ENCODE measurements at places on chromosomes 5 and 9.

DNA sequence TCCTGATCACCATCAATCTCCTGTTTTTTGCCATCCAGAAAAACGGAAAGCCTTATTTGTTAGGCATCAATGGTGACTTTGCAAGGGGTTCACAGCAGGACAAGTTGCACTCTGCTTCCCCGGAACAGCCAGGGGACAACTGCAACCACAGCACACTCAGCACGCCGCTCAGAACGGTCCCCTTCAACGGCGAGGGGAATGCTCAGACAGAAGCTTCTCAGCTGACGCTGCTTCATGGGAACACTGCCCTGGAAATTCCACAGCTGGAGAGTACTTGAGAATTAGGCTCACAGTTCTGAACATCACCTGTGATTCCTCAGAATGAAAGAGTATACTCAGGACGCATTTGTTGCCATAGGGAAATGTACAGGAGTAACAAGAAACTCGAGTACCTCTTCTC, 40.1 kb upstream of the PLPP6 start:
- DNase-seq: no peak

GRCh38 chr9:114314256-114314867, 8.5 kb upstream of the ORM1 start:
- DNase-seq: no peak

- no peak for DNase-seq
Observed at GRCh38 chr9:100397529-100398266, 29.2 kb upstream of the MSANTD3 start.

DNA sequence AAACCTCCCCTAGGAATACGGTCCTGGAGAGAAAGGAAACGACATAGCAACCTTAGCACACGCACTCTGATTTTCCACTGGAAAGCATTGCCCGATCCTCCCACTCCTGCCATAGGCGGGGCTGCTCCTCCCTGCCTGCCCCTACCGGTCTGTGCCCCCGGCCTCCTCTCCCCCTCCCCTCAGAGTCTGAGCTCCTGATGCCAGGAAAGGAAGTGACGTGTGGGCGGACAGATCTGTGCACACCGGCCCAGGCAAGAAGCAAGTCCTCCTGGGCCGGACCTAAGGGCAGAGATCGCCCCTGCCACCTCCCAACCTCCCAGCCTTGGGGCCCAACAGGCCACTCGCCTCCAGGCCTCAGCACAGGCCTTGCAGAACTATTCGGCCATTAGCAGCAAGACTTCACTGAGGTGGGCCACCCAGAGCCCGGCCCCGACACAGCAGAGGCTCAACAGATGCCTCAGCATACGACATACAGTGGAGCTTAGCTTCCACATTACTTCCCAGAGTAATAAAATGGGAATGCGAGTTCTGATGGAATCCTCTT, 7.2 kb downstream of the NINJ1 start:
- no peak for DNase-seq

DNA sequence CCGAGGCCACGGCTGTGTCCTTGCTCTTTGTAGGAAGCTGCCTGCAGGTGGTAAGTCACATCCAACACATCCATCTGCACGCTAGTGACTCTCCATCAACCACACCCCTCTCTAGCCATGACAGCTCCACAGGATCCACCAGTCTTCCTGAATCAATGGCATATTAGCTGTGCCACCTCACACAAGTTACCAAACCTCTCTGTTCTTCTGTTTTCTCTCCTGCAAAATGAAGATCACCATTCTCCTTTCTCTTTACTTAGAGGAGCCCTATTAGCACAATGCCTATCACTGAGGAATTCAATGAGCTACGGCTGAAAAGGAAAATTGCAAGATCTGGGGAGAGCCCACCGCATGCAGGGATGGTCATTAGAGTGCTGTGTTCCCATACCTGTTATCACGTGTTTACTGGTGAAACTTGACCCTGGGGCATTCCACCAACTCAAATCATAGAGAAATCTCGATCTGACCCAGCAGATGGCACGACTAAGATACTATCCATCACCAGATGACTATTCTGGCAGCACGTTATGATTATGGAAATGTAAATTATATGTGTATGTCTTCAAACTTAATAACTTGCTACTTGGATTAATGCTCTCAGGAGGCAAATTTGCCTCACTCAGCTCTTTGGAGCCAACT, 20.9 kb downstream of the WHRN start:
- DNase-seq: no peak

- DNase-seq: no peak
Observed at GRCh38 chr5:151682240-151682639, 4.5 kb downstream of the SPARC start.

DNA sequence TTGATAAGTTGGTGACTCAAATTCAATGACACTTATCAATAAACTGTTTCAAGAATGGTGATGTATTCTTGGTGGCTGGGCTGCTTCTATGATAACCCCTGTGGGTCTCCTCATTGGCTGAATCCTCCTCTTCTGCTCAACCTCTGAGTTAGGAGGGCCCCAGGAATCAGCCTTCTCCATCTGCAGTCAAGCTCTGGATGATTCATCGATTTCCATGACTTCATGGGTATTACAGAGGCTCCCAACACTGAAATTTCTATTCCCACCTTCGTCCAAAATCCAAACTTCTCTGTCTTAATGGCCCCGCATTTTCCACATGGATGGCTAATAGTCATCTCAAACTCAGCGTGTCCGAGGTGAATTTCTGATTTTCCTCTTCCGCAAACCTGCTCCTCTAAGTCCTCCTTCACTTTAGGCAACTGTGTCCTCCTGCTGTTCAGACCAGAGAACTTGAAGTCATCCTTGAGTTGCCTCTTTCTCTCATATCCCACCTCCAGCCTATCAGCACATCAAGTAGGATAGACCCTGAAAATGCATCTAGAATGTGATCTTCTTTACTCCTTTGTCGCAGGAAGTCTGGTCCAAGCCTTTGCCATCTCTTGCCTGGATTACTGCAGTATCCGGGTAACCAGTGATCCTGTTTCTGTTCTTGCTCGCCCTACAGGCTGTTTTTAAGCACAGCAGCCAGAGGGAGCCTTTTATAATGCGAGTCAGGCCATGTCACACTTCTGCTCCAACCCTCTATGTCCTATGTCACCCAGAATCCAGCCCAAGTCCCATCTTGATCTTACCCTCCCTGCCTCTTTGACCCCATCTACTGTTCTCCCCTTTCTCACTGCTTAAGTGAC, 41.4 kb upstream of the IL7R start:
- no peak for DNase-seq

DNA sequence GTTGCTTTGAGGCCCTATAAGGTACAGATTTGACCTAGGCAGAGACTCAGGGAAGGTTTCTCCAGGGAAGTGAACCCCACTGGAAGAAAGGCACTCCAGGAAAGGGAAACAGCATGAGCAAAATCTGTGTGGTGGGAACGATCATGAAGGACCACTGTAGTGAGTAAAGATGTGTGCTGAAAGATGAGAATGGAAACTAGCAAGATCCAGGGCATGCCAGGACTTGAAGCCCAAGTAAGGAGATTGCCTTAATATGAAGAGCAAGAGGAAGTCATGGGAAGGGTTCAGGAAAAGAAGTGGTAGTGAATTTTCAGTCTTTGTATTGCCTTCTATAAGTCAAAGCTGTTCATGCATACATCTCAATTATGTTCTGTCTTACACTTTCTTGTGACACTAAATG, 55.2 kb upstream of the SLIT3 start:
- DNase-seq: no peak

DNA sequence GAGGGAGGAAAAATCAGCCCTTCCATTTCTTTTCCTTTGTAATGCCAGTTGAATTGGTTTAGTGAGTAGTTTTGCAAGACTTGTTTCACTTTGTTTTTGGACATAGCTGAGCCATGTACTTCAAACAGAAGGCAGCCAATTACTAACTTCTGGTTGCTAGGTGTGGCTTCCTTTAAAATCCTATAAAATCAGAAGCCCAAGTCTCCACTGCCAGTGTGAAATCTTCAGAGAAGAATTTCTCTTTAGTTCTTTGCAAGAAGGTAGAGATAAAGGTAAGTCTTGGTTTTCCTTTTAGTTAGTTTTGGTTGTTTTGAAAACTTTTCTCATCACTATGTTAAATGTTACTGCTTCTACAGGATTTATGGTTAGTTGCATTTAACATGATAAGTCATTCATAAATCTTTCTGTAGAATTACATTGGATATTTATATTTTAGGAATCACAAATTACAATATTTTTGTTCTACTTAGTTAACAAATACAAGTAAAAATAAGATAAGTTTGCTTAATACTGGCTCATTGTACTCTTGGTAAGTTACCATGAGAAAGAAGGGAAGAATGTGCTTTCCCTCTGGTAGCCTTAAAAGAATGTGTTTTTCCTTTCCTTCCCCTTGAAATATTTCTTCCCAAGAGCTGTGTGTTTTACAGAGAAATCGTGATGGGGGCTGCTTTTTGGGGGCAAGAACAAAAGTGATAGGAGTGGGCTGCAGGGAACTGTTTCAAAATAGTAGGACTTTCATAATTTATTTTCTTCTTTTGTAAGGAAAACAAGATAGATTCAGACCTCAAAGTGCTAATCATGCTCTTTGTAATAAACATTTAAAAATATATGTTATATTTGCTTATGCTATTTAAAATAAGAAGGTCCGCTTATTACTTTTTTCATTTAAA, at the start of gene ANXA1:
Gene ANXA1, plus strand, starts transcription at position 213 of the 890 bp plus-strand sequence. CDS start 6,671 bp downstream, outside the sequence.
- no peak for DNase-seq

- DNase-seq: no peak
Observed at GRCh38 chr9:133341369-133342068, 5.5 kb upstream of the SURF6 start.

GRCh38 chr5:168670881-168671575, 91.9 kb upstream of the PANK3 start:
- no peak for DNase-seq

DNA sequence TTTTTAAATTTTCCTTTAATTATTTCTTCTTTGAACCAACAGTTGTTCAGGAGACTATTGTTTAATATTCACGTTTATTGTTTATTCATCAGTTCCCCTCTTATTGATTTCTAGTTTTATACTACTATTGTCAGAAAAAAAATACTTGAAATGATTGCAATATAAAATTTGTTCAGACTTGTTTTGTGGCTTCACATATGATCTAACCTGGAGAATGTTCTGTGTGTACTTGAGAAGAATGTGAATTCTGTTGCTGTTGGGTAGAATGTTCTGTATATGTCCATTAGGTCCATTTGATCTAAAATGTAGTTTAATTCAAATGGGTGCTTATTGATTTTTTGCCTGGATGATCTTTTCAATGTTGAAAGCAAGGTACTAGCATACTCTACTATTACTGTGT, 408.7 kb upstream of the RIOK2 start:
- no peak for DNase-seq

- DNase-seq: no peak
Observed at GRCh38 chr5:173318881-173319620, 9.2 kb downstream of the STC2 start.

GRCh38 chr5:148561801-148562311, 92.5 kb downstream of the HTR4 start:
- no peak for DNase-seq

GRCh38 chr9:126465977-126466376, 139.3 kb downstream of the MVB12B start:
- no peak for DNase-seq

GRCh38 chr5:151772846-151773561, 1.2 kb downstream of the G3BP1 start:
- DNase-seq: no peak

GRCh38 chr9:18255747-18256146, 218.2 kb upstream of the ADAMTSL1 start:
- no peak for DNase-seq

- DNase-seq: no peak
Observed at GRCh38 chr9:94929369-94929756, 202.9 kb downstream of the AOPEP start.

Data from activated CD8-positive, alpha-beta memory T cell treated with anti-CD3 and anti-CD28 coated beads for 1 hour (primary cell).